NB4 (cell line): ENCODE measurements at places on chromosomes 6 and 20.

GRCh38 chr6:50128420-50129005 is 78.8 kb upstream of the DEFB112 start:
- peak; percentile 29 for DNase-seq

GRCh38 chr6:37807656-37808055 is 11.9 kb upstream of the ZFAND3 start:
- no peak for DNase-seq

- DNase-seq: no peak
Observed at GRCh38 chr6:149168968-149169367, 148.5 kb upstream of the TAB2 start.

- DNase-seq: peak; percentile 55
Observed at GRCh38 chr20:63553251-63553932, 567 bp upstream of the FNDC11 start.

DNA sequence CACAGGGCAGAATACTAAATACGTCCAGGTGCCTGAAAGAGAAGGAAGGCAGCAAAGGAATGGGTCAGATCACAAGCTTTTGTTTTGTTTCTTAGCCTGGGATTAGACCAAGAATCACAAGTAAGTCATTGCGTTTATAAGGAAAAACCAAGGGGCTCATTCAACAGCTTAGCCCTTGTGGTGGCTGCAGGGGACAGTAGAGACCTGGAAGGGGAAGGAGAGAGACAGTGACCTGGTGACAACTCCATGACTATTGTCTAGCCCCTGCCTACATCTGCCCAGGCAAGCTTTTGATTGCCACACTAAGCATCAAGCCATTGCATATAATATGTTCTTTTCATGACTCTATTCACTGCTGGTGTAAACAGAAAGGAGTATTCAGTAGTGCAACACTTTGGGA is 30.2 kb upstream of the TBC1D7 start:
- peak; percentile 34 for DNase-seq

GRCh38 chr20:53839423-53840176 is 230.8 kb downstream of the BCAS1 start:
- DNase-seq: peak; percentile 95

- no peak for DNase-seq
Observed at GRCh38 chr6:167717455-167717854, 109.3 kb upstream of the AFDN start.

GRCh38 chr6:21753241-21754108 is 159.9 kb downstream of the SOX4 start:
- no peak for DNase-seq

DNA sequence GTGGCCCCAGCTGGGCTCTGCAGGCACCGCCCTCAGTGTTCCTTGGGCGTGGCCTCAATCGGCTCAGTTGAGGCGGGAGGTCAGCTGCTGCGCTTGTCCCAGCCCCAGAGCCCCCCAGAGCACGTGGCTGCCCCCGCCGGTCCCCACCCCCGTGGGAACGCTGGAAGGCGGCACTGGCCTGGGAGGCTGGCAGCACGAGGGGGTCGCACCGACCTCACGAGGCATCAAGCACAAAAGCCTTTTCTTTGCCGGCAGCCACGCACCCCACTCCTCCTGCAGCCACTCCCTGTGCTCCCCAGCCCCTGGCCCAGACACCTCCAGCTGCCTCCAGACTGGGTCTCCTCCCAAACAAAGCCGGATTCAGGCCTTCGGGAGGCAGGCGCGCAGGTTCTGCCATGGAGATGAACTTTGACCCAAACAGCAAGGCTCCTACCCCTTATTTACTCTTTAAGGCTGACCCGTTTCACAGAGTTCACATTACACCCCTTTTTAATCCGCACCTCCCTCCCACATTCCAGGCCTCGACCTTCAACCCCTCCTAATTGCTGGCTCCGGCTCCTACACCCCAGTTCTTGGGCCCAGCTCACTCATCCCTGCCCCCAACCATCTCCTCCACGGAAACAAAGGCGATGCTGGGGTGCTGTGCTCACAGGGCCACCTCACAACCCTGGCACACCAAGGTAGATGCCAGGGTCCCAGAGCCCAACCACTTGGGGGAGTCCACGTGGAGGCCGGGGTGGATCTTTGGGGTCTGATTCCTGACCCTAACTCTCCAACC is 111.7 kb downstream of the NOL4L start:
- DNase-seq: no peak

DNA sequence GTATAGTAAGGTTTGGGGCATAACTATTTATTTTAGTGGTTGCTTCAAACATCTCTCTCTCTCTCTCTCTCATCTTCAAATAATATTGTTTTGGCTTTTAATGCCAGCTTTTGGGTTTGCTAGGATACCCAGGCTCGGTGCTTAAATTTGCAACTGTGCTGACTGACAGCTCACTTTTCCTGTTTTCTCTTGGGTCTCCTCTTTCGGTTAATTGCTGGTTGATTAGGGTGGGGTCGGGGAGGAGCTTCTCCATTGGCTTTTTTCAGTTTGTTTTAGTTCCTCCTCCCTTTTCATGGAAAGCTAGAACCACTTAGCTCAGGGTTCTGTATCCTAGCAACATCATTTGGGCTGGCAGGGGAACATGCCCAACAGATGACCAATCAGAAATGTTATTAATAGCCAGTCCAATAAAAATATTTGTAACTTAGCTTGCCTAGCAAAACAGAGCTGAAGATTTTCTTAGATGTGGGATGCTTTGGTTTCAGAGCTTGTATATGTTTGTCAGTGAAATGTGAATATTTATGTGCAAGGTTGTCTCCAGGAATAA is 11.3 kb downstream of the TFAP2B start:
- no peak for DNase-seq

DNA sequence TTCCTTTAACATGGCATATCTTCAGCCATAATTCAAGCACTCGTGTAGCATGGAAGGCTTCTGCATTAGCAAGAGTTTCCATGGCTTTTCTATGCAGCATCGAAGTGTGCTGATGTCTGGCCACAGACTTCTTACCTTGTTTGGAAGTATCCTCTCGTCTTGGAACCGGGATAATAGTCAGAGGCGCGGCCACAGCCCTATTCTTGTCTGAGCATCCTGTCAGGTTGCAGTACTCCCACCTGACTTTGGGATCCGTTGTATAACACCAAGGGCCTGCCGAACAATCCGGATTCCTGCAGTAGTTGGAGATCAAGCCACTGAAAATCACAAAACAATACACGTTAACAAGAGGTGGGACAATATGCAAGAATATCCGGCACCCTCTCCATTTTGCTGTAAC is 138.9 kb downstream of the SLC22A3 start:
- DNase-seq: no peak

DNA sequence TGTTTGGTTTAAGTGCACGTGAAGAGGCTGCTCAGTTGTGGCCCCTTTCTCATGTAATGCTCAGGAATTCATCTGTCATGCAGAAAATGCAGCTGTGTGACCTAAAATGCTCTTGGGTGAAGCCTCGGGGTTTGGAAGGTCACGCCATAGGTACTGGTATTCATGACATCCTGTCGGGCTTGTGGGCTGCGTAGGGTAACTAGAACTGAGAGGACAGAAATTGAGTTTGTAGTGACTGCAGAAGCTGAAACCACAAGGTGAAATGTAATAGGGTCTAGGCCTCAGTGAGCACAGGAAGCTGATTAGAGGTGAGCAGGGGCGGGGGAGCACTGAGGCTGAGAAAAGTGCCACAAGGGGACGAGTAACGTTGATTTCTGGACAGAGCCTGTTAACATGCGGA is 128.8 kb downstream of the SOBP start:
- DNase-seq: no peak

DNA sequence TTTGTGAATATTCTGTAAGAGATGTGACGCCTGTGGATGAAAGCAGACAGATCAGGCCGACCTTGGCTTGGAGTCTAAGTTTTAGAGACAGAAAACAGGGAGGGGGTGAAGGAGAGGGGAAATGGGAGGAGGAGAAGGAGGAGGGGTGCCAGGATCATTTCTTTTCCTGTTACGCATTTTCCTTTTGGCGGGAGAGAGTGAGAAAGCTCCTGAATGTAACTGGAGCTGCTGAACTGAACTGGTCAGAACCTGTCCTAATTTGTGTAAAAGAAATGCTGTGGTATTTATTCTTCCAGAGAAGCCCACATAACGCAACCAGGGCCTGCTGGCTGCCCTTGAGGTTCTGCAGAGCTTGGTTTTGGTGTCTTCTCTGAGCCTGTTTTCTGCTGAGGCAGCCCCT is 41.9 kb downstream of the UTRN start:
- DNase-seq: no peak

GRCh38 chr6:163165922-163166321 is 248.6 kb upstream of the QKI start:
- no peak for DNase-seq

DNA sequence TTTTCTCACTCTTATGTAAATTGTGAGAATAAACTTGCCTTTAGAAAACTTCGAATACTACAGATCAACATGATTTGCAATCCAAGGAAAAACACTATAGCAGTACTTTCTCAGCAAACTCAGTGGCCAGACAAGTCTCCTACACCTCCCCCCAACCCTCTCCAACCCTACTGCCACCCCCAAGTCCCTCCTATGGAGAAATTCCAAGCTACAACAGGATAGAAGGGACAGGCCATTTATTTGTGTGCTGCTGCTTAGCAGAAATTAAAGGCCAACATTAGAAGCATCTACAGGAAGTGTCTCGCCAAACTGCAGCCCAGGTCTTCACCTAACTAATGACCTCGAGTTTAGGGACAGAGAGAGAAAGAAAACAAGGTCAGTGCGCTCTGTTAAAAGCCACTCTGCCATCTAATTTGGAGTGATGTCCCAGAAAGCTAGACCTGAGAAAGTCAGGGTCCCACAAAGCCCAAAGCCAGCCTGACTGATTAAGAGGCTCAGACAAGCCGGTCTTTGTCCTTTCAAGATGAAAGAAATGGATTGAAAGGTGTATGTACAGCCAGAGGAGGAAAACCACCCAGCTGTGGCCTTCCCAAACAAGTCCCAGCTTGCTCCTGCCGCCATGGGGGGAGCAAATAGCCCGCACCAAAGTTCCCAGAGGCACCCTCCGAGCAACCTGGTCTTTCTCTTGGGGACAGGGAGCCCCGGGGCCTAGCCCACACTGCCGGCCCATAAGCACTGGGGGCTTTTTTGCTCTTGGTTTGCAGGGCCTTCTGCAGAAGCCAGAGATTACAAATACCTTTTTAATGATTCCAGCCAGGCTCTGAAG is 3.4 kb downstream of the BMP7 start:
- no peak for DNase-seq

GRCh38 chr6:57262901-57263694 is 41.0 kb upstream of the RAB23 start:
- no peak for DNase-seq

DNA sequence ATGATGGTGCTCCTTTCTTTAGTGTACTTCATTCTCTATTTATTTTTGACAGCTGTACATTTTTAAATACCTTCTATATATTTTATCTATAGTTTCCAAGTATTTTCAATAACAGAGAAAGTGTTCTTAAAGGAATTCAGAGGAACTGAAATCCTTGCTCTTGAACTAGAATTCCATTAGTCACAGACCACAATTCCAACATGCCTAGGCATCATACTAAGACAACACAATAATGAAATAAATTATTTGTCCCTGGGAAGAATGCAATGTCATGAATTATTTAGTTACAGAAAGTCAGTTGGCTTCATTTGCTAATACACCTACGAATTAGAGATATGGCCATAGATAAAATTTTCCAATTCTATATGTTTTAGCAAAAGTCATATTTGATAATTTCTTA is 671.2 kb downstream of the EPHA7 start:
- DNase-seq: no peak

DNA sequence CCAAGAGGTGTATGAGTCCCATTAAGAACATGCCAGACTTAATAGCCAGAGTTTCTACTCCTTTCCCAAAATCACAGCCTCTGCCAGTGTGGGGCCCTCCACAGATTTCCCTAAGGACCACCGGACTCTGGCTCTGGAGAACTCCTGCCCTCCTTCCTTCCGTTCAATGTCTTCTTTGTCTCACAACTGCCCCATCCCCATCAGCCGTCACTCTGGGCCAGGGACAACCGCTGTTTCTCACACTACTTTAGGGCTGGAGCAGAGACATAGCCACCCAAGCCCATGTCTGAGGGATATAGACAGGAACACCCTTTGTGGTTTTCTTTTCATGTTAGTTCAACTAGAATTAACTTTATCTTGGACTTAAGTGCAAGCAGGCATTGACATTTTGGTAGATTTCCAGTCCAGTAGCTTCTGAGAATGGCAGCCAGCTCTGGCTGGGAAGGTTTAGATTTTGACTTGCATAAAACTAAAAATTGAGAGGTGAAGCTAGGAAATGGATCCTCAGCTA is 6.7 kb upstream of the ACSS1 start:
- DNase-seq: no peak

DNA sequence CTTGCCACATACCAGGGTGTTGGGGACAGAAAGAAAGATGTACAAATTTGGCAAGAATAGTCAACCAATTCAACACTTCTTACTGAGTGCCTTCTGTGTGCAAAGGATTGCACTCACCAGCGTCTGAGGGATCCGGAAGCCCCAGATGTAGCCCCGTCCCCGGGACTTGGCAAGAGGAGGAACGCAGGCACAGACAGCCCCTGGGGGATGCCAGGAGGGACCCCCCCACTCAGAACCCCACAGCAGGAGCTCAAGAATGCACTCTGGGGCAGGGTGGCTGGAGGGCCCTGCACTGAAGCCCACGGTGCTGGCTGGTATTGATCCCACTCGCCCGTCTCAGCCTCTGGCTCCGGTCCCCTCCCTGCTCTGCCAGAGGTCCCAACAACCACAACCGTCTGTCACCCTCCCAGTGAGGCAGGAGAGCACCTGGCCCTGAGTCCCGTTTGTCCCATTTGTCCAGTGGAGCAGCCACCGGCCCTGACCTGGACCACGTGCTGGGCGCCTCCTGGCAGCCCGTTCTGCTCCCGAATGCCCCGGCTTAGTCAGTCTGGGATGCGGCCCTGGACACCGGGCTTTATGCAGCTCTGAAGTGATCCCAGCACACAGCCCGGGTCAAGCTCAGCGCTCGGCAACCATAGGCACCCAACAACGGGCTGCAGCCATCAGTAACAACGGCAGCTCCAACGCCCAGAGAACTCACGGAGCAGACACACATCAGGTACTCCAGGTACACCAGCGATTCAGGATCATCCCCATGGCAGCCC is 128.7 kb downstream of the DLL1 start:
- DNase-seq: peak; percentile 77

GRCh38 chr6:12350644-12351170 is 60.5 kb downstream of the EDN1 start:
- DNase-seq: no peak

- DNase-seq: peak; percentile 89
Observed at GRCh38 chr6:146914489-146915483, 289.4 kb upstream of the STXBP5 start.

- no peak for DNase-seq
Observed at GRCh38 chr6:21845439-21846140, 252.0 kb downstream of the SOX4 start.

- no peak for DNase-seq
Observed at GRCh38 chr6:16414205-16414604, 175.8 kb downstream of the GMPR start.

DNA sequence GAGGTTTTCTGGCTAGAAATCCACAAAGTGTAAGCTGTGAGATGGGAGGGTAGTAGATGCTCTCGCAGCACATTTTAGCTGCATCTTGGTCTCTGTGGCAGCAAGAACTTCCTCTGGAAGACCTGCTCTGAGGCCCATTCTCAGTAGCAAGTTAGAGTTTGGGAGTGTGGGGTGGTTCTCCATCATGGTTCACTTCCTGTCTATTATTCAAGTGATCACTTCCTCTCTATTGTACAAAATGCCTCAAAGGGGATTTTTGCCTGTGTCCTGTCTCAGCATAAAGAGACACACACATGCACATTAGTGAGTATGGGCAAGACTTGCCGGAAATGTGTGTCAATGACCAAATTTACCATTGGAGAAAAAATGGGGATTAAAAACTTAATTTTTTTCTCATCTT is 42.5 kb downstream of the LYRM2 start:
- no peak for DNase-seq

GRCh38 chr20:2065099-2065498 is 36.5 kb upstream of the STK35 start:
- no peak for DNase-seq
